Mammary epithelial cell (primary cell): ENCODE measurements at places on chromosomes 2 and 18. TPM values are rescaled to one million over a fixed set of nuclear protein-coding genes. Genes with fewer than 3 reads are reported as not detected.

GRCh38 chr18:25495606-25496005 is 143.6 kb upstream of the ZNF521 start:
- no peak for DNase-seq

GRCh38 chr18:9673296-9674251 is 34.5 kb upstream of the RAB31 start:
- peak; percentile 99 for DNase-seq

DNA sequence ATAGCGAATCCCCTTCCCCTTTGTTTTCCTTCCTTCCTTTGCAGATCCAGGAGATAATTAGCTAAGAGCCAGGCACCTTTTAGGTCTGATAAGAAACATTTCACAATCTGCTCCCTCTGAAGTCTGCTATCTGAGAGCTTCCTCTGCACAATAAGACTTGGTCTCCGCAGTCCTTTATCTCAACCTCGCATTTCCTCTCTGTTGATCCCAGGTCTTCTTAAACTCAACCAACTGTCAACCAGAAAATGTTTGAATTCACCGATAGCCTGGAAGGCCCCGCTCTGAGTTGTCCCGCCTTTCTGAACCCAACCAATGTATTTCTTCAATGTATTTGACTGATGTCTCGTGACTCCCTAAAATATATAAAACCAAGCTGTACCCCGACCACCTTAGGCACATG is 78.4 kb upstream of the CTDP1 start:
- DNase-seq: no peak

DNA sequence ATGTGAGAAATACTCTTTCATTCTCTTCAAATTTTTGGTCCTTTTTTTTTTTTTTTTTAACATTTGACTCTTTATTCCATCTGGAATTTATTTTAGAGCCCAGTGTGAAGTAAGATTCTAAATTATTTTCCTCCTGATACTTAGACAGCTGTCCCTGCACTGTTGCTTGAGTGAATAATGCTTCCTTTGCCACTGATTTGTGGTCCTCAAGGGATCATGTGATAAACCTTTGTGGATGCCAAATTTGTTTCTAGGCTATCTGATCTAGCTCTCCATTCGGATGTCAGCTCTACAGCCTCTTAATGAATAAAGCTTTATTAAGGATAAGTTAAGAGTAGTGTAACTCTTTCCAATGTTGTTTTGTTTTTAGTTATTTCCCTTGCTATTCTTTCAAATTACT is 142.3 kb downstream of the SMAD7 start:
- DNase-seq: no peak

DNA sequence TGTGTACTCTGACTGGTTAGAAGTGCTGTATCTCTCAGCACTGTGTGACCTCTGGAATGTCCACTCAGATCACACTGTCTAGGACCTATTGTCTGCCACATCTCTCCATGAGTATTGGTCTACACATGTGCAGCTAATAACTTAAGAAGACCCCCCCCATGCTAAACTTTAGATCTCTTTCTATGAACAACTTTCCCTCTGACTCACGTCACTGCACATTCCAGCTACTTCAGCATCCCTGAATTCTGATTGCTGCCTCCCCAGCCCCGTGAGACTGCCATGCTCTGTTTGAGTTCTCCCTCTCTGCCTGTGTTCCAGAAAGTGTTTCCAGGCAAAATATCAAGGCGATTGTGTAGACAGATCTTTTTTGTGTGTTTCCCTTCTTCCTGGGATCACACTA is 41.8 kb downstream of the RAPGEF4 start:
- no peak for DNase-seq

DNA sequence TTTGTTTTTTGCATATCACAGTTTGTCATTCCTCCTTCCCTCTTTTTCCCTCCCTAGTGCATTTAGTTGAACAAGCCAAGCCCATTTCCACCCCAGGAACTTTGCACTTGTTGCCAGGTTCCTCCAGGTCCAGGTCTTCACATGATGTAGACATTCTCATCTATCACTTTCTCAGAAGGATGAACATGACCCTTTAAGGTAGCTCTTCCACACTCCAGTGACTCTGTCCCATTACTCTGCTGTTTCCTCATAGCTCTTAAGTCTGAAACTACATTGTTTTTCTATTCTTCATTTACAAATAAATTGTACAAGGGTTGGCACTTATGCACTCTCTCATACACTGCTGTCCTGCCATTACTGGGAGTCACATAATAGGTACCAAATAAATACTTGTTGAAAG is 6.1 kb downstream of the KYNU start:
- no peak for DNase-seq

DNA sequence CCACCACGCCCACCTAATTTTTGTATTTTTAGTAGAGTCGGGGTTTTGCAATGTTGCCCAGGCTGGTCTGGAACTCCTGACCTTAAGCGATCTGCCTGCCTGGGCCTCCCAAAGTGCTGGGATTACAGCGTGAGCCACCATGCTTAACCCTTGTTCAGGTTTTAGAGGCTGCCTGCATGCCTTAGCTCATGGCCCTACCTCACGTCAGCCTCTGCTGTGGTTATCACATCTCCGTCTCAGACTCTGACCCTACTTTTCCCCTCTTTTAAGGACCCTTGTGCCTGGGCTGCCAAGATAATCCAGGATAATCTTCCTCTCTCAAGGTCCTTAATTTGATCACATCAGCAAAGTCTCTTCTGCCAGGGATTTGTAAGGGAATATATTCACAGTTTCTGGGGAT is 98.2 kb upstream of the PMAIP1 start:
- no peak for DNase-seq

Gene MATN3
- total RNA-seq: 3.5 and 4.8 TPM in 2 replicates

GRCh38 chr2:192286093-192286701 is 91.5 kb upstream of the TMEFF2 start:
- peak; percentile 35 for DNase-seq

Gene STAM2
- 23.8 and 26.4 TPM in 2 replicates for total RNA-seq

- DNase-seq: peak; percentile 16
These were observed 10.1 kb downstream of the SRSF7 start for GRCh38 chr2:38740851-38741731.

Gene SGPP2
- 3.6 and 4.3 TPM in 2 replicates for total RNA-seq

- no peak for DNase-seq
These were observed 43.3 kb downstream of the PXDN start for GRCh38 chr2:1701020-1701419.

DNA sequence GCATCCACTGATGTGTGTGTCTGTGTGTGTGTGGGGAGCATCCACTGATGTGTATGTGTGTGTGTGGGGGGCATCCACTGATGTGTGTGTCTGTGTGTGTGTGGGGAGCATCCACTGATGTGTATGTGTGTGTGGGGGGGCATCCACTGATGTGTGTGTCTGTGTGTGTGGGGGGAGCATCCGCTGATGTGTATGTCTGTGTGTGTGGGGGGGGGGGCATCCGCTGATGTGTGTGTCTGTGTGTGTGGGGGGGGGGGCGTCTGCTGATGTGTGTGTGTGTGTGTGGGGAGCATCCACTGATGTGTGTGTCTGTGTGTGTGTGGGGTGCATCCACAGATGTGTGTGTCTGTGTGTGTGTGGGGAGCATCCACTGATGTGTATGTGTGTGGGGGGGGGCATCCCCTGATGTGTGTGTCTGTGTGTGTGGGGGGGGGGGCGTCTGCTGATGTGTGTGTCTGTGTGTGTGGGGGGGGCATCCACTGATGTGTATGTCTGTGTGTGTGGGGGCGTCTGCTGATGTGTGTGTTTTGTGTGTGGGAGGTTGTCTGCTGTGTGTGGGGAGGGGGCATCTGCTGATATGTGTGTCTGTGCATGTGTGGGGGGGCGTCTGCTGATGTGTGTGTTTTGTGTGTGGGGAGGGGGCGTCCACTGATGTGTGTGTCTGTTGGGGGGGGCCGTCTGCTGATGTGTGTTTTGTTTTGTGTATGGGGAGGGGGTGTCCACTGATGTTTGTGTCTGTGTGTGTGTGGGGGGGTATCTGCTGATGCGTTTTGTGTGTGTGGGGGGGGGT is 125.9 kb downstream of the NFATC1 start:
- no peak for DNase-seq

DNA sequence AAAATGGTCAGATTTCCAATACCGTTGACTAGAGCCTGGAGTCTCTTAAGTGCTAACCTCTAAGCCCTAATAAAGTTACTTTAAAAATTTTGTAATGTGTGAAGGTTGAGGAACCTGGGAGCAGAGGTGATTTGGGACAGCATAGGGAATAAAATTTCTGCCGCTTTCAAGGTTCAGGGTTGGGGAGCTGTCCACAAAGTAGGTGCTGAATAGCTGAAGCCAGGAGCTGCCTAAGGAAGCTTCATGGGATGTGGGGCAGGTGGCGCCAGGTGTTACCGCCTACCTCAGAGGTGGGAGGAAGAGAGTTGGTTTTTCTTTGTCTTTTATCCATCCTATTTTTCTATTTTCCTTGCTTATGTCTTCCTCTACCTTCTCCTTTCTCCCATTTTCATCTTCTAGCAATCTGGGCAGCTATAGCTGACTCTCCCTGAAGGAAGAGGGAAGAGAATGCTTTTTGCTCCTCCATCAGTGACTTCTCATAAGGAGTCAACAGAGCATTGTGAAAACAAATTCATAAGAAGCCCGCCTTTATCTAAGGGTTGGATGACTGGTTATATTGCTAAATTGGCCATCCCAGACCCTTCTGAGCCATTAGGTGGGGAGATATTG is 178.7 kb downstream of the CLIP4 start:
- DNase-seq: peak; percentile 27

DNA sequence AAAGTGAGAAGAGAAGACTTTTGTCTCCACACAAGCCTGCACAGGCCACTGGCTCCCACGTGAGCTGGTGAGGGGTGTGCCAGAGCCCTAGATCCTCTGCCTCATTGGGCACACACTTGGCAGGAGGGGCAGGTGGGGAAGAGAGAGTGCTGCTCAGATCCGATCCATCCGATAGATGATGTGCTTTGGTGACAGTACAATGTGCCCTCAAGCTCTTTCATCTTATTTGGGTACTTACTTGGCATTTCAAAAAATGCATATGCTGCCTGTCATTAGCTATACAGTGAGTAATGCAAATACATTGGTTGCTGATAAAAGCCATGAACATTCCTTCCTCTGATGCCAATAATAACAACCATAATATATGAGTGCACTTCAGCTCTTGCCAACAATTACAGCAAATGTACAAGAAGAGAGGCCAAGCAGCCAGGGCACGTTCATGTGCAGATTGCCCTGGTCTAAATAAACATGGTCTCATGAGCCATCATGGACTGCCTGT is 255.3 kb downstream of the VAPA start:
- peak; percentile 63 for DNase-seq

- no peak for DNase-seq
These were observed 28.6 kb upstream of the SLC35F5 start for GRCh38 chr2:113784823-113785744.

Gene COL3A1
- not detected in 2 replicates for total RNA-seq

- DNase-seq: no peak
These were observed 206.4 kb downstream of the DLGAP1 start for GRCh38 chr18:4248686-4249085.

- DNase-seq: no peak
These were observed 105.6 kb upstream of the SALL3 start for GRCh38 chr18:78873926-78874500.
